ENCODE measurements at places on chromosomes 12 and 14. TPM values are rescaled to one million over a fixed set of nuclear protein-coding genes. Genes with fewer than 3 reads are reported as not detected.

KMT2D gene
- total RNA-seq: 132 TPM

TBX5 gene
- not detected for total RNA-seq

TMX1 gene
- 31.3 TPM for total RNA-seq

- peaks cover 3% of the 10 kb centered on the region for H3K4me1 ChIP-seq
- no peak for DNase-seq
- no peak overlapping the region for H3K27ac ChIP-seq
- no peak overlapping the region for H3K4me3 ChIP-seq
- no peaks in the 10 kb centered on the region for H3K36me3 ChIP-seq
Observed at GRCh38 chr12:40668099-40668529, 24.1 kb upstream of the CNTN1 start.

DNA sequence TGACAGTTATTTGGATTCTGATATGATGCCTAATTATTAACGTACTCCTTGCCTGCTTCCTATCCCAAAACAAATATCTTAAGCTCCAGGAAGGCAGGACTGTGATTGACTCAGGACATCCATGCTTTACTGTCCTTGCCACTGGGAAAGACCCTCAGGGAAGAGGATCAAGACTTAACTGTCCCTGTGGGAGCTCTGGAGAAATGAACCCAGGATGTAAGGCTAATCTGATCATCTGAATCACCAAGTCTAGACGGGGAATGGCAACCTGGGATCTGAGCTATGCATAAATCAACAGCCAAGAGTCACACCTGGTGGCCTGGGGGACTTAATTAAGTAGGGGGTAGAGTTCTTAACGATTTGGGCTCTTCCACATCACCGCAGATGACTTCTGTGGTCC lies 153.2 kb upstream of the BCL2L14 start:
- H3K27me3 ChIP-seq: peaks cover 22% of the 10 kb centered on the region
- peaks cover 3% of the 10 kb centered on the region for H3K36me3 ChIP-seq
- H3K27ac ChIP-seq: no peak overlapping the region
- DNase-seq: no peak
- H3K4me3 ChIP-seq: no peak overlapping the region
- H3K4me1 ChIP-seq: peaks cover 40% of the 10 kb centered on the region

- H3K27ac ChIP-seq: peak overlapping the region; percentile 81
- H3K27me3 ChIP-seq: no peaks in the 10 kb centered on the region
- no peak for DNase-seq
Observed at GRCh38 chr12:124525455-124525854, 42.0 kb downstream of the NCOR2 start.

- no peak overlapping the region for H3K27ac ChIP-seq
- no peaks in the 10 kb centered on the region for H3K36me3 ChIP-seq
- DNase-seq: no peak
- H3K4me1 ChIP-seq: no peaks in the 10 kb centered on the region
- H3K27me3 ChIP-seq: no peaks in the 10 kb centered on the region
Observed at GRCh38 chr14:51950007-51950406, 39.3 kb upstream of the RTRAF start.

DNA sequence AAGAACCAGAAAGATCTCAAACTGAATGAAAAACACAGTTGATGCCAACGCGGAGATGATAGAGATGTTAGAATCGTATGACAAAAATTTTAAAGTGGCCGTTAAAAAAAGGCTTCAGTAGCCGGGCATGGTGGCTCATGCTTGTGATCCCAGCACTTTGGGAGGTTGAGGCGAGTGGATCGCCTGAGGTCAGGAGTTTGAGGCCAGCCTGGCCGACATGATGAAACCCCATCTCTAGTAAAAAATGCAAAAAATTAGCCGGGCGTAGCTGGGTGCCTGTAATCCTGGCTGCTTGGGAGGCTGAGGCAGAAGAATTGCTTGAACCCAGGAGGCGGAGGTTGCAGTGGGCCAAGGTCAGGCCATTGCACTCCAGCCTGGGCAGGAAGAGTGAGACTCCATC lies 5.4 kb upstream of the ACVRL1 start:
- peaks cover 3% of the 10 kb centered on the region for H3K4me1 ChIP-seq
- DNase-seq: no peak
- H3K36me3 ChIP-seq: no peaks in the 10 kb centered on the region
- no peak overlapping the region for H3K27ac ChIP-seq

DNA sequence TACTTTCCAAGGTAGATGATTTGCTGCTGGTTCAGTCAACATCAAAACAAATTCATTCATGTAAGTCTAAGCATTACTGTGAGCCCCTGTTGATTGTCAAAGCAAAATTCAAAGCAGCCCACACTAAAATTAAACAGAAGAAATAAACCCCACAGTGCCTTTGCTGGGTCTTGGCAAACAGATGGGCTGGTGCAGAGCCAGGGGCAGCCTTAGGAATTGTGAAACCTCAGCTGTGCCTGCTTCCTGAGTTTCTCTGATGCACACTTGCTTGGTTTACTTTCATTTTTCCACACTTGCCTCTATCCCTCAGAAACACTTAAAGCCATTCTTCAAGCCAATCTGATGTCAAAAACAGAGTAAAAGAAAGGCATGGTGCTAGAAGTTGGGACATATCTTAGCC lies 6.6 kb upstream of the PLEKHG7 start:
- H3K4me1 ChIP-seq: no peaks in the 10 kb centered on the region
- no peaks in the 10 kb centered on the region for H3K27me3 ChIP-seq
- H3K4me3 ChIP-seq: no peak overlapping the region
- no peaks in the 10 kb centered on the region for H3K36me3 ChIP-seq

DNA sequence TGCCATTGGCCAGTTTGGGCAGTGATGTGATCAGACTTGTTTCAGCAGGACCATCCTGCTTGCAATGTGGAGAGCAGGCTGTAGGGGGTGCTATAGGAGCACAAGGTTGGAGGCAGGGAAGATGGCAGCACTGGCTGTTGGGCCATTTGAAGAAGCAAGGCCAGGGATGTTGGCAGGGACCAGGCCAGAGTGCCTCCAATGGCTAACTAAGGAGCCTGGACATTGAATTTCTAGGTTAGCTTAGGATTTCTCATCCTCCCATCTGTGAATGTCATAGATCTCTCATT lies 23.5 kb downstream of the FGF23 start:
- H3K4me3 ChIP-seq: no peak overlapping the region
- no peaks in the 10 kb centered on the region for H3K27me3 ChIP-seq
- H3K27ac ChIP-seq: no peak overlapping the region
- peaks cover 4% of the 10 kb centered on the region for H3K36me3 ChIP-seq

DNA sequence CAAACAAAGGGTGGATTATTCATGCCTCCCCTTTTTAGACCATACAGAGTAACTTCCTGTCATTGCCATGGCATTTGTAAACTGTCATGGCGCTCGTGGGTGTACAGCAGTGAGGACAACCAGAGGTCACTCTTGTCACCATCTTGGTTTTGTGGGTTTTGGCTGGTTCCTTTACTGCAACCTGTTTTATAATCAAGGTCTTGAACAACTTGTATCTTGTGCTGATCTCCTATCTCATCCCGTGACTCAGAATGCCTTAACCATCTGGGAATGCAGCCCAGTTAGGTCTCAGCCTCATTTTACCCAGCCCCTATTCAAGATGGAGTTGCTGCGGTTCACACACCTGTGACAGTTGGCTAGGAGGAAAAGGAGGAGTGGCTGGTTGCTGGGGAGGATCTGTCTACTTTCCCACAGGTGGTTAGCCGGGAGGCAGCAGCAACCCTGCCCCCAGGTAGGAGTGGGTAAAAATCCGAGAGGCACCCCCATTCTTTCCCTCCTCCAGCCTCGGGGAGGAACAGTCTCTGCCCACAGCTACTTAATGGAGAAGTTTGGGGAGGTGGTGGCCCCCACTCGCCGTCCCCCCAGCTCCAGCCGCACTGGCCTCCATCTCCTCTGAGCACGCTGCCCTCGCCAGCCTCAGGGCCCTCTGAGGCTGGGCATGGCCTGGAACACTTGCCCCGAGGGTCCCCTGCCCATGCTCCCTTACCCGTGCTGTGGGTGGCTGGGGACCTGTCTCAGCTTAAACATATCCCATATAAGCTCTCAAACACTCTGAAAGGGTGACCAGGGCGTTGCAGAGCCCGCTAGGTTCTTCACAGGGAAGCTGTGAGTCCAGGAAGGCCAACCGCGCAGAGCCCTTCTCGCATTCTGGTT lies 41.7 kb downstream of the SMIM41 start:
- peaks cover 21% of the 10 kb centered on the region for H3K4me1 ChIP-seq
- H3K27ac ChIP-seq: no peak overlapping the region

GRCh38 chr12:2057041-2057794 lies 4.4 kb downstream of the CACNA1C start:
- peak; percentile 90 for DNase-seq
- H3K27ac ChIP-seq: peak overlapping the region; percentile 27
- no peak overlapping the region for H3K4me3 ChIP-seq
- H3K4me1 ChIP-seq: peaks cover 21% of the 10 kb centered on the region
- H3K36me3 ChIP-seq: no peaks in the 10 kb centered on the region
- peaks cover 68% of the 10 kb centered on the region for H3K27me3 ChIP-seq

GRCh38 chr14:89779707-89780106 lies 174.8 kb downstream of the EFCAB11 start:
- H3K36me3 ChIP-seq: no peaks in the 10 kb centered on the region
- no peak overlapping the region for H3K27ac ChIP-seq
- DNase-seq: no peak
- H3K4me1 ChIP-seq: peaks cover 2% of the 10 kb centered on the region
- no peaks in the 10 kb centered on the region for H3K27me3 ChIP-seq

DNA sequence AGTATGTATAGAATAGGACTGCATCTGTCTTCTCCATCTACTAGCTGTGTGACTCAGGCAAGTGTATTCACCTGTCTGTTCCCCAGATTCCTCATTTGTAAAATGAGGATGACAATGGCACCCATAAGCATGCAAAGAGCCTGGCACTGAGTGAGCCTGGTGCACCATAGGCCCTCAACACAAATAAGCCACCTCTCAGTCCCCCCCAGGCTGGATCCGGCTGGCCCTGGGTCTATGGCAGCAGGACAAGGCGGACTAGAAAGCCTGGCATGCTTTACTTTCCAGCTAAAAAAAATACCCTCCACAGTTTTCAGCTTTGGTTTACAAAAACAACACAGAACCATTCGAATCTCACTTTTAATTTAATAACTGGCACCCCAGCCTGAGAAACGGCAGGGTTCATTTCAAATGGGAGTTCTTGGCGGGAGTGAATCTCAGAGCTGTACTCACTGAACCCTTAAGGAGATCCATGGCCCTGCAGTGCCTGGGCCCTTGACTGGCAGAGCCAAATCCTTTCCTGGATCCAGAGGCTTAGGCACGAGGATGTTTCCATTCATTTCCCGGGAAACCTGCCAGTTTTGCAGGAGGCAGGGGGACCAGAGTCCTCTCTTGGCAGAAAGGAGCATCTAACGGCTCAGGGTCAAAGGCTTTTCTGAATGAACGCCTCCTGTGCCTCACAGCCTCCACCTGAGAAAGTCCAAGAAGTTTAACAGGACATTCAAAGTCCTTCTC lies 17.7 kb downstream of the SYNE3 start:
- H3K4me1 ChIP-seq: peaks cover 13% of the 10 kb centered on the region
- no peaks in the 10 kb centered on the region for H3K36me3 ChIP-seq
- DNase-seq: no peak
- H3K4me3 ChIP-seq: no peak overlapping the region
- H3K27me3 ChIP-seq: peaks cover 28% of the 10 kb centered on the region

DNA sequence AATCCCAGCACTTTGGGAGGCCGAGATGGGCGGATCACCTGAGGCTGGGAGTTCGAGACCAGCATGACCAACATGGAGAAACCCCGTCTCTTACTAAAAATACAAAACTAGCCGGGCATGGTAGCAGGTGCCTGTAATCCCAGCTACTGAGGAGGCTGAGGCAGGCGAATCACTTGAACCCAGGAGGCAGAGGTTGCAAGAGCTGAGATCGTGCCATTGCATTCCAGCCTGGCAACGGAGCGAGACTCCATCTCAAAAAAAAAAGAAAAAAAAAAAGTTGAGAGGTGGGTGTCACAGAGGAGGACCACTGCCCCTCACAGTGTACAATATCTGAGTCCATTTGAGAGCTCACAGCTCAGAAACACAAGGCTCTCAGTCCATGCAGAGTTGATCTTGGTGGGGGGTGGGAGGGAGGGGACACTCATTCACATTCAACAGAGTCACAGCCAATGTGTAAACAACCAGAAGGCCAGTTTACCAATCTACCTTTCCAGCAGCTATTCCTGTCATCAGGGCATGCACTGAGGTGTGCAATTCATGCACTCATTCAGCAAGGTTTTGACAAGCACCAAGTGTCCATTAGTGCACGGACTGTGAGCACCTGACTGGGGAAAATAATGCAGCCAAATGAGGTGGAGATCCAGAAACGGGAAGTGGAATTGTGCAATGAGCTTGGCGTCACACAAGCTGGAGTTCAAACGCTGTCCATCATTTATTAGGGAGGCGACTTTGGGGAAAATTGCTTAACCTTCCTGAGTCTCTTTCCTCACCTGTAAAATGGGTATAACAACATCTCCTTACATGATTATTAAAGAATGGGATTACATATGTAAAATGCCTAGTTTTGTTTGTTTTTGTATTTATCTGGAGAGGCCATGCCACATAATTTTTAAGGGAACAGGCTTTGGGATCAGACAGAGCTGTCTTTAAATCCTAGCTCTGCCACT lies 4.4 kb upstream of the EIF5 start:
- H3K27ac ChIP-seq: peak overlapping the region; percentile 67
- no peaks in the 10 kb centered on the region for H3K27me3 ChIP-seq
- H3K4me1 ChIP-seq: peaks cover 17% of the 10 kb centered on the region
- DNase-seq: no peak
- H3K36me3 ChIP-seq: no peaks in the 10 kb centered on the region
